Thoracic aorta endothelial cell (primary cell): ENCODE measurements at places on chromosomes 3 and 15. TPM values are rescaled to one million over a fixed set of nuclear protein-coding genes. Genes with fewer than 3 reads are reported as not detected.

Gene ZNF501
- 4.3 and 4.7 TPM in 2 replicates for total RNA-seq

Gene HOMER2
- total RNA-seq = 0.53 and 1.2 TPM in 2 replicates

Gene TM4SF18
- 156 and 234 TPM in 2 replicates for total RNA-seq

Gene APH1B
- 19.5 and 19.8 TPM in 2 replicates for total RNA-seq

Gene GABRR3
- not detected in 2 replicates for total RNA-seq

Gene MME
- 16.6 and 25.8 TPM in 2 replicates for total RNA-seq

Gene PLCH1
- 0.14 and 0.27 TPM in 2 replicates for total RNA-seq

Gene ANKRD34C
- not detected in 2 replicates for total RNA-seq

Gene DPPA2
- not detected in 2 replicates for total RNA-seq

Gene CERS3
- total RNA-seq = not detected in 2 replicates

Gene MINAR1
- 1.1 and 1.4 TPM in 2 replicates for total RNA-seq

Gene PRR23C
- not detected in 2 replicates for total RNA-seq

Gene SOX14
- total RNA-seq = not detected in 2 replicates

Gene PTPRG
- total RNA-seq = 67.4 and 73.9 TPM in 2 replicates

Gene VEPH1
- total RNA-seq = 325 and 390 TPM in 2 replicates

Gene MORC1
- total RNA-seq = not detected in 2 replicates

Gene GDPGP1
- 8.4 and 11.3 TPM in 2 replicates for total RNA-seq

Gene CCDC54
- total RNA-seq = not detected in 2 replicates

Gene ILDR1
- not detected in 2 replicates for total RNA-seq

Gene MYRIP
- 17.7 and 29.0 TPM in 2 replicates for total RNA-seq
